Renal cortical epithelial cell (primary cell): ENCODE measurements at places on chromosomes 16 and 17. TPM values are rescaled to one million over a fixed set of nuclear protein-coding genes. Genes with fewer than 3 reads are reported as not detected.

GRCh38 chr17:2064980-2065785 is 10.3 kb downstream of the HIC1 start:
- no peak for DNase-seq

Gene TMEM88
- total RNA-seq = 0.65 TPM in 1 of 2 replicates, not detected in the other

Gene ERI2
- total RNA-seq = 24.3 and 29.9 TPM in 2 replicates

GRCh38 chr17:50381920-50382319 is 8.9 kb downstream of the EME1 start:
- DNase-seq = no peak

DNA sequence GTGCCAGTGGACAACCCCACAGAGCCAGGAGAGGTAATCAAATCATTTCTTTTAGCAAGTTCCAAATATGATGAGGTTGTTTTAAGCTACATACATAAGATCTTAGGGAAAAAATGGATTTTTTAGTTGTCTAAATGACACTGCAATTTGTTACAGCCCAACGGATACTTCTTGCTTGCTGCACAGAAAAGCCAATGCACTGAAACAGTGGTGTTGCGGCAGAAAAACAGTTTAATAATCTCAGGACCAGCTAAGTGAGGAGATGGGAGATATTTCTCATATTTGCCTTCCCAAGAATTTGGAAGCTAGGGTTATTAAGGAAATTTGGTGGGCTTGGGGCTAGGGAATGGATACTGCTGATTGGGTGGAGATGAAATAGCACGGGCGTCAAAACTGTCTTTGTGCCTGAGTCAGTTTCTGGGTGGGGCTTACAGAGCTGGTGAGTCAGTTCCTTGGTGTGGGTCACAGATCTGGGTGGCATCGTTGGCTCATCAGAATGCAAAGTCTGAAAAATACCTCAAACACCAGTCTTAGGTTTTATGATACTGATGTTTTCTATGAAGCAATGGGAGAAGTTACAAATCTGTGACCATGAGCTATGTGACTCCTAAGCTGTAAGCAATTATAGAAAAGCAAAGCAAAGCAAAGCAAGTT is 255.4 kb downstream of the IRX3 start:
- no peak for DNase-seq
